Left kidney (tissue), 8 donors: ENCODE measurements at places on chromosomes 1 and 21. TPM values are rescaled to one million over a fixed set of nuclear protein-coding genes. Genes with fewer than 3 reads are reported as not detected.

The CHIT1 gene
- polyA plus RNA-seq, result 0.10 TPM

The KRTAP12-1 gene
- not detected for polyA plus RNA-seq

The RASSF5 gene
- polyA plus RNA-seq, result 5.1 TPM

The PWP2 gene
- polyA plus RNA-seq, result 3.8 TPM

The LHX8 gene
- polyA plus RNA-seq, result not detected

The RGS4 gene
- polyA plus RNA-seq, result 11.0 TPM

The PLA2G4A gene
- 7.9 TPM for polyA plus RNA-seq

The S100A7 gene
- polyA plus RNA-seq, result 0.43 TPM

The HSD11B1 gene
- not detected for polyA plus RNA-seq

The KCND3 gene
- 1.8 TPM for polyA plus RNA-seq

The LCE3E gene
- polyA plus RNA-seq, result not detected

The ASH1L gene
- polyA plus RNA-seq, result 55.2 TPM

The FCRL6 gene
- 0.27 TPM for polyA plus RNA-seq

The PDIK1L gene
- polyA plus RNA-seq, result 20.1 TPM

The C1orf115 gene
- polyA plus RNA-seq, result 24.4 TPM

The TNNT2 gene
- polyA plus RNA-seq, result 56.4 TPM

The KRTAP15-1 gene
- polyA plus RNA-seq, result not detected

The CD244 gene
- 0.15 TPM for polyA plus RNA-seq

The HFM1 gene
- polyA plus RNA-seq, result 11.0 TPM

The LRIG2 gene
- 24.4 TPM for polyA plus RNA-seq

The UQCRH gene
- polyA plus RNA-seq, result 377 TPM

The SYPL2 gene
- 13.4 TPM for polyA plus RNA-seq

The BPNT1 gene
- polyA plus RNA-seq, result 54.5 TPM

The KCNJ9 gene
- 0.12 TPM for polyA plus RNA-seq

The TEDDM1 gene
- polyA plus RNA-seq, result 0.20 TPM

The FAAH gene
- 21.4 TPM for polyA plus RNA-seq

The SYDE2 gene
- 12.9 TPM for polyA plus RNA-seq

The CBS gene
- polyA plus RNA-seq, result 31.0 TPM

The PLEKHG5 gene
- polyA plus RNA-seq, result 15.9 TPM

The C8A gene
- not detected for polyA plus RNA-seq

The LCE1B gene
- not detected for polyA plus RNA-seq

The PDC gene
- 0.35 TPM for polyA plus RNA-seq

The DCDC2B gene
- polyA plus RNA-seq, result 1.9 TPM

The NAV1 gene
- polyA plus RNA-seq, result 21.6 TPM

The KRTAP10-7 gene
- polyA plus RNA-seq, result not detected

The ZP4 gene
- not detected for polyA plus RNA-seq

The TNNI3K gene
- polyA plus RNA-seq, result 2.6 TPM

The RNF186 gene
- polyA plus RNA-seq, result 0.25 TPM

The FCRL1 gene
- polyA plus RNA-seq, result 0.05 TPM

The KRTAP10-8 gene
- polyA plus RNA-seq, result not detected

The IGSF9 gene
- polyA plus RNA-seq, result 15.6 TPM

The TNFAIP8L2 gene
- polyA plus RNA-seq, result 1.6 TPM

The TMEM82 gene
- 3.2 TPM for polyA plus RNA-seq

The RNF223 gene
- 0.32 TPM for polyA plus RNA-seq

The ZNF436 gene
- polyA plus RNA-seq, result 32.3 TPM

The CACNA1E gene
- 0.63 TPM for polyA plus RNA-seq
